ENCODE measurements at places on chromosomes 7 and 10.

DNA sequence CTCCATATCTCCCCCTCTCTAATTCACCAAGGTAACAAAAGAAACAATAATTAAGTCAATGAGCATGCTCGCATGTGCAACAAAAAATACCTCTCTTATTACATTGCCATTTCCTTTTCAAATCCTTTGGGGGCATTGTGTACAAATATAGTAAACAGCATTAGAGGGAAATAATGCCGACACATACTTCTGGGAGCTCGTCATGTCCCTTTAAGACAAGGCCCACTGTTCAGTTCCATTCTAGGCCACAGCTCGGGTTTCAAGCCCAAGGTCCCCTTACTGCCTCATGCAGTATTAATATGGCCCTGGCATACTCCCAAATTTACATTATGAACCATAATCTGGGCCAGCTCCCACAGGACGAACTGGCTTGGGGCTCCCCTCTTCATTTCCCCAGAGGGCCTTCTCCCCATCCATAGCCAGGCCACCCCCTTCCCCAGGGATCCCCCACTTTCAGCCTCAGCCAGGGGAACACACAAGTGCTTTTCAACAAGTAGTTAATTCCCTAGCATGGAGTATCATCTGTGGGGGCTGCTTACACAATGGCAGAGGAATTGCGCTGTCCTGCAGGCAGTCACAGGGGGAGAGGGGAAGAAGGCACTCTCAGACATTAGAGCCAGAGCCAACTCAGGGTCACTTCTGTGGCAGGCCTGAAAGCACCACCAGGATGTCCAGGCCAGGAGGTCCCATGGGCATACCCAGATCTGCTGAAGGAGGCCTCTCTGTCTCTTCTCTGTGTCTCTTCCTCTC lies 110.6 kb downstream of the KCNMA1 start:
- DNase-seq = no peak

DNA sequence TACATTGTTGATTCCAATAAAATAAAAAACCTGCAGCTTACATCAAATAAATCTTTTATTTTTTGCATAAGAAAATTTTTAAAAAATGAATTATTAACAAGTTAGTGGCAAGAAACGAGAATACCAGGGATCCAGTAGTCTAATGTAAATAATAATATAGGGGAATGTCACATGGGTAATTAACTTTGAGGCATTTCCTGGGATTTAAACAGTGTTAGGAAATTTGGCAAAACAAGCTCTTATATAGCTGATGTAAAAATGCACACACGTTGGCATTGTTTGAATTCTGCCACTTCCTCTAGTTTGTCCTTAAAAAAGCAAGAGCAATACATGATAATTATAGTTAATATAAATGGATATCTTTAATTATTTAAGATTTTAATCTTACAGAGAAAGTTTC lies 768.6 kb downstream of the CNTNAP2 start:
- no peak for DNase-seq

DNA sequence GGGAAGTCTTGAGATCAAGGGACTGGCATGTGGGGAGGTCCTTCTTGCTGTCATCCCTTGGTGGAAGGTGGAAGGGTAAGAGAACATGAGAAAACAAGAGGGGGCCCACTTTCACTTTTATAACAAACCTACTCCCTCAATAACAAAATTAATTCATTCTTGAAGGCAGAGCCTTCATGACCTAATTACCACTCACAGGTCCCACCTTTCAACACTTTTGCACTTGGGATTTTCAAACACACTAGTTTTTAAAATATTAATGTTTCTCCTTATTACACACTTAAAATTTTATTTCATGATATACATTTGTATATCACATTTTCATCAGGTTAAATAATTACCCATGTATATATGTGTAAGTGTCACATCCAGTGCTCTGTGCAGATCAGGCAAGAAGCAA lies 2.0 kb downstream of the ST7 start:
- no peak for DNase-seq

DNA sequence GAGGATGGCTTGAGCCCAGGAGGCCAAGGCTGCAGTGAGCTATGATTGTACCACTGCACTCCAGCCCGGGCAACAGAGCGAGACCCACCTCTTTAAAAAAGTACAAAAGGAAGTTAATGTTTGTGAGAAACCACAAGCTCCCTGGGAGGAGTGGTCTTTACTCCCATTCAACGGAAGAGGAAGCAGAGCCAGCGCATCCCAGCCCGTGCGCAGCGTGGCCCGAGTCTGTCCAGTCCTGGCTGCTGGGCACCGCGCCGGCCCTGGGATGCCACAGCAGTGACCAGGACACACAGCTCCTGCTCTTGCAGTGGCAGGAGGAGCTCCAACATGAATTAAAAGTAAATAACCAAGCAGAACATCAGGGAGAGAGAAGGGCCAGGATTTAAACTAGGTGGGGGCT lies 68.4 kb downstream of the ELFN1 start:
- no peak for DNase-seq

GRCh38 chr10:48798481-48799254 lies 114.0 kb downstream of the WDFY4 start:
- DNase-seq = no peak

DNA sequence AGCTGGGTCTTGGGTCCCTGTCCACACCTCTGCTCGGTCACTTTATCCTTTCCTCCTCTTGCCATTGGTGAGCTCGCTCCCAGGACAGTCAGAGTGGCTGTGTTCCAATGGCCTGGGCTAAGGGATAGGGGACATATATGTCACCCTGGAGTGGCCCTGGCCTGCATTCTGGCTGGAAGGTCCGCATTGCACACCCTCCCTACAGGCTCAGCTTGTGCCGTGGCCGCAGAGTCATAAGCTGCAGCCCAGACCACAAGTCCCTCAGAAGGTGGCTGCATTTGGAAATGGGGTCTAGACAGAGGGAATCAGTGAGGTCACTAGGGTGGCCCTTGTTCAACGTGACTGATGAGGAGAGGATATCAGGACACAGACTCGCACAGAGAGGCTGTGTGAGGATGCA lies 363.8 kb upstream of the SHH start:
- no peak for DNase-seq
